ENCODE measurements at places on chromosomes 1 and 21. TPM values are rescaled to one million over a fixed set of nuclear protein-coding genes. Genes with fewer than 3 reads are reported as not detected.

CD1B gene
- not detected for total RNA-seq

PTCH2 gene
- total RNA-seq: 0.05 TPM

A3GALT2 gene
- not detected for total RNA-seq

PLA2G2A gene
- not detected for total RNA-seq

MORN1 gene
- 7.4 TPM for total RNA-seq

LCE1C gene
- not detected for total RNA-seq

SDC3 gene
- 55.3 TPM for total RNA-seq

COL18A1 gene
- total RNA-seq: 317 TPM

GJC2 gene
- total RNA-seq: 5.0 TPM

TMPRSS2 gene
- total RNA-seq: not detected
